ENCODE measurements at places on chromosomes 2 and 18.

DNA sequence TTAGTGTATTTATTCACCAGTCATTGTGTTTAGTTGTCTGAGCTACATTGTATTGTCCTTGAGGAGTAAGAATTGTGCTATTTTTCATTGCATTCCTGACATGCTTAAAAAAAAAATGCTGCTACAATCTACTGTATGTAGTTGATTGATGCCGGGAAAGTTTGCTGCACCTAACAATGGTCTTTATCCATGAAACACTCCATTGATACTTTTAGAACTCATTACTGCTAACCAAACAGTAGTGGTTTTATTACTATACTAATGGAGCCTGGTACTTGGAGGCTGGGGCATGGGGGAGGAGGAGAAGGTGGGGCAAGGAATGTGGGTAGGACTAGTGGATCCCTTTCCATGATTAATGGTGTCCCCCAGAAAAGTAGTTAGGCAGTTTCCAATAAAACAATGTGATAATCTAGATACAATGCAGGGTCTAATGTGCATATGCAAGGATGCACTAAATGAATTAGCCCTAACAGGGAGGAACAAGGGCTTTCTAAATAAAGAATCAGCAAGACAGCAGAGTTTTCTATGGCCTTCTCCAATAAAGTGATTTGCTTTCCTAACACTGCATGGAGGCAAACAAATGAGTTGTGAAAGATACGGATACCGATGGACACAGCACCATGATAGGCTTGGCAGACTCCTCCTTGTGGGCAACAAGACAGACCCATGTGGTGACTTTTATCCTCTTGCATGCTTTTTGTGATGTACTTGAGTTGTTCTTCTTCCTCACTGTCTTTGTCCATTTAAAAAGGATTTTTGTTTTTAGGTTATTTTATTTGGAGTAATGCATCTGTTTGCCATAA lies 78.5 kb downstream of the FMNL2 start:
- no peak for DNase-seq

GRCh38 chr2:107931412-107931811 lies 54.9 kb upstream of the SLC5A7 start:
- no peak for DNase-seq

DNA sequence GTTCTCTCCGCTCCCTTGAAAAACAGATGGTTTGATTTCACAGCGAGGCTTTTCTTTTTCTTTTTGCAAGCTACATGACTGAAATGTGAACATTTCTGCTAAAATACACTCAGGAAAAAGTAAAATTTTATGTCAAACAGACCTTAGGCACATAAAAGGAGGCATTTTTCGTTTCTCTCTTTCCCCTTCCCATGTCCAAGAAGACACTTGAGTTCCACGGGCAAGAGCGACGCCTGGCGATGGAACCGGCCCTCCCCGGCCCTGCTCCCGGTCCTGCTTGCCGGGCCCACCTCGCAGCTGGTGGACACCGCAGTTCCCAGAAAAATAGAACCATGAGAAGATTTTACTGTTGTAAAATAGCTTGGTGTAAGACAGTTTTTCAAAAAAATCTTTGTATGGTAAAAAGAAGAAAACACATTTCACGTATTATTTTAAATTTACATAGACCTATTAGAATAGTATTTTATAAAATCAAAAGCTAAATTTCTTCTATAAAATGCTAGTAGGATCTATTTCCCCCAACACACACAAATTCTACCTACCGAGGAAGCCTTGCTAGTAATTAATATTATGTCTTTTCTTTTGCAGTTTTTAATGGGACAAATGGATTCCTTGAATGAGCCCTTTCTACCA lies 2.3 kb upstream of the ALKAL2 start:
- peak; percentile 14 for DNase-seq

- DNase-seq, result no peak
Observed at GRCh38 chr2:127712999-127713398, 11.7 kb downstream of the SFT2D3 start.

GRCh38 chr2:8249141-8249540 lies 432.7 kb upstream of the ID2 start:
- no peak for DNase-seq

DNA sequence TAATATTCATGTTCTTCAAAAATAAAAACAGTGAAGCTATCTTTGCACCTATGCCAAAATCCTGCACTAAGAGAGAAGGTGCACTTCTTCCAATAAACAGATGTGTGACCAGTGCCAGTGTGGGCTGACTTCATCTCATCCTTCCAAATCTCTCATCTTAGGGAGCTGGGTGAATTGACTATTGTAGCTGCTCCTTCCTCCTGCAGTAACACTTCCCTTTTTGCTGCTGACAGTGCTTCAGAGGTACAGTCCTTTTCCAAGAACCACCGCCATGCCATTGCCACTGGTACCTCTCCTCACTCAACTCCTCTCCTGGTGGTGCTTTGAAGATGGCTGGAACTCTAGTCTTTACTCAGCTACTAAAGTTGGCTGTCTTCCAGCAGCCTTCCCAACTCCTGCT lies 42.1 kb upstream of the ARHGAP25 start:
- DNase-seq, result no peak

All from LNCaP clone FGC (cell line).